Effector memory CD4-positive, alpha-beta T cell (primary cell): ENCODE measurements at places on chromosomes 11 and 22.
A peak's percentile ranks its signal among the peaks of the same experiment; 100 is the strongest.

DNA sequence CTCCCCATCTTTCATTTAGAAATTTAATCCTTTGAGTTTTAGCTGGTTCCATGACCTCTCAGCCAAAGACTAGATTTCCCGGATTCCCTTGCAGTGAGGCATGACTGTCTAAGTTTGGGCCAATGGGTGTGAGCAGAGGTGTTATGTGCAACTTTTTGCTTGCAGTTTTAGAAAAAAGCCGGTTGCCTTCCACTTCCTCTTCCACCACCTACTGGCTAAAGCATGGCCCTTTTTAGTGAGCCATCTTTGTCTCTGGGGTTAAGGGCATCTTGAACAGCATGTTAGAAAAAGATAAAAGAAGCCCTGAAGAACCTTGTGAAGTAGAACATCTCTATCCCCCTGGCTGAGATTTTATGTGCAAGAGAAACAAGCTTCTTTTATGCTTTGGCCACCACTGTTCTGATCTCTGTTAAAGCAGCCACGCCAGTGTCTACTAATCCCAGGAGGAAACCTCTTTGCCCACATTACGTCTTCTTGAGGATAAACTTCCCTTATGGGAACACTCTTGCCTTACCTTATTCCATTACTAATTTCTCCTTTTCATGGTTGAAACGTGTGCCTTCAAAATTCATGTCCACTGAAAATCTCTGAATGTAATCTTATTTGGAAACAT lies 279.9 kb downstream of the TENM4 start:
- no peak for DNase-seq

- DNase-seq, result no peak
These were observed 650 bp downstream of the PPM1F start for GRCh38 chr22:21951931-21952465.

DNA sequence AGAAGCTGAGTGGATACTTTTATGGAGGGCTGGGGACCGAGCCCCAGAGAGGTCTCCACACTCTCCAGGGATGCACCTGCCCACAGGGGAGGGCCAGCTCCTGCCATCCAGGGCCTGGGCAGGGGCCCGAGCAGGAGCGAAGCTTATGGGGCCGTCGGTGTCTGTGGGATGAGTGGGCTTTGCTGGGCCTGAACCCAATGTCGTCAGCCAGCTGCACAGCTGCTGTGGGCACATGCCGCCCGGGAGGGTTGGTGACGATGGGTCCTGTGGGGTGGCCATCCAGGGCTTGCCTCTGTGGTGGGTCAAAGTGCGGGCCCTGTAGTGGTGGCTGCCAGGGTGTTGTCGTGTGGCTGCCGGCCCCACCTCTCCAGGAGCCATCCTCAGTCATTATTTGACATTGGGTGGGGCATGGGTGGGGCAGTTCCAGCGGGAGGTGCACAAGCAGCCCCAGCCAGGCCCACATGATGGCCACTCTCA lies 447.1 kb downstream of the TBC1D22A start:
- no peak for DNase-seq

- DNase-seq, result no peak
These were observed 101.1 kb upstream of the IGLL5 start for GRCh38 chr22:22786301-22787115.

GRCh38 chr11:123815122-123815521 lies 9.0 kb upstream of the OR6M1 start:
- DNase-seq, result no peak

DNA sequence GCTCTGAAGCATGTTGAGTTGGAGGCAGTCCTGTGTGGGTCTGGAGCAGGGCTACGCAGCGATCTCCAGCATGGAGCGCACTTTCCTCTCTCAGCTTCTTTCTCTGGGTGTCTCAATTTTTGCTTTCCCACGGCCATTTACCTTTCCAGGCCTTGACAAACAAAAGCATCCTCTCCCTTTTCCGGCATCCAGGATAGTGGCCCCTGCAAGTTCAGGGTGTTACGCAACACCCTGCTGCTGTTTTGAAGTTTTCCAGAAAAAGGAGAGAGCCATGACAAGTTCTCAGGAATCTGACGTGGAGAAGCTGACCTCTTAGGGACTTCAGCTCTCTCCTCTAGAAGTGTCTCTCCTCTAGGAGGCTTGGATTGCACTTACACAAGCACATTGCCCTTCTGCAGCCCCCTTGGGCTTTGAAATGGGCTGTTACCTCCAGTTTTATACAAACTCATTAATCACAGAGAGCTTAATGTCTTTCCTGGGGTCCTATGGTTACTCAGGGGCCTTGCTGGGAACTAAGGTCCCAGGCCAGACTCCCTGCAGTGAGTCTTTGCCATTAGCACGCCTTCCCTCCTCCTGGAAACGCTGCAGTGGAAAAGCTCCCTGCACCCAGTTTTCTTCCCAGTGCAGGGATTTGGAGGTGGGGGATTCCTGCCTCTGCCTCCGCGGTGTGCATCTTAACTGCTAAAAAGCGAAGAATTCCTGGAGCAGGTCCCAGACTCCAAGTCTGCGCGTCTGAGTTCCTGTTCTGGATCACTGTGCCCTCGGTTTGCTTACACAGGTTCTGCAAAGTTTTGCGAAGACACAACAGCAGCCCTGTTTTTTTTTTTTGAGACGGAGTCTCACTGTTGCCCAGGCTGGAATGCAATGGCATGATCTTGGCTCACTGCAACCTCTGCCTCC lies 80.4 kb downstream of the BARX2 start:
- no peak for DNase-seq

DNA sequence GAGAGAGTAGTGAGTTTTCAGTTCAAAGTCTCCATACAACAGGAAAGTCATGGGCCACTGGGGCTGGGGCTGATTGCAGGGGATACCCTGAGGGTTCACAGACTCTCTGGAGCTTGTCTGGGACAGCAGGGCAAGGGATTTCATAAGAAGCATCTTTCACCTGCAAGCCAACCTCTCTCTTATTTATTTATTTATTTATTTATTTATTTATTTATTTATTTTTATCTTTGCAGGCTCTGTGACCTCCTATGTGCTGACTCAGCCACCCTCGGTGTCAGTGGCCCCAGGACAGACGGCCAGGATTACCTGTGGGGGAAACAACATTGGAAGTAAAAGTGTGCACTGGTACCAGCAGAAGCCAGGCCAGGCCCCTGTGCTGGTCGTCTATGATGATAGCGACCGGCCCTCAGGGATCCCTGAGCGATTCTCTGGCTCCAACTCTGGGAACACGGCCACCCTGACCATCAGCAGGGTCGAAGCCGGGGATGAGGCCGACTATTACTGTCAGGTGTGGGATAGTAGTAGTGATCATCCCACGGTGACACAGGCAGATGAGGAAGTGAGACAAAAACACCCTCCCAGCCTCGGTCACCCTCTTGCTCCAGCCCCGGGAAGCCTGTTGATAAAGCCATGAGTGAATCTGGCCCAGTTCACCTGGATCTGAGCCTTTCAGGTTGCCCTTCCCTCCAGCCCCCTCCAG lies 68.4 kb downstream of the GGTLC2 start:
- DNase-seq, result no peak

DNA sequence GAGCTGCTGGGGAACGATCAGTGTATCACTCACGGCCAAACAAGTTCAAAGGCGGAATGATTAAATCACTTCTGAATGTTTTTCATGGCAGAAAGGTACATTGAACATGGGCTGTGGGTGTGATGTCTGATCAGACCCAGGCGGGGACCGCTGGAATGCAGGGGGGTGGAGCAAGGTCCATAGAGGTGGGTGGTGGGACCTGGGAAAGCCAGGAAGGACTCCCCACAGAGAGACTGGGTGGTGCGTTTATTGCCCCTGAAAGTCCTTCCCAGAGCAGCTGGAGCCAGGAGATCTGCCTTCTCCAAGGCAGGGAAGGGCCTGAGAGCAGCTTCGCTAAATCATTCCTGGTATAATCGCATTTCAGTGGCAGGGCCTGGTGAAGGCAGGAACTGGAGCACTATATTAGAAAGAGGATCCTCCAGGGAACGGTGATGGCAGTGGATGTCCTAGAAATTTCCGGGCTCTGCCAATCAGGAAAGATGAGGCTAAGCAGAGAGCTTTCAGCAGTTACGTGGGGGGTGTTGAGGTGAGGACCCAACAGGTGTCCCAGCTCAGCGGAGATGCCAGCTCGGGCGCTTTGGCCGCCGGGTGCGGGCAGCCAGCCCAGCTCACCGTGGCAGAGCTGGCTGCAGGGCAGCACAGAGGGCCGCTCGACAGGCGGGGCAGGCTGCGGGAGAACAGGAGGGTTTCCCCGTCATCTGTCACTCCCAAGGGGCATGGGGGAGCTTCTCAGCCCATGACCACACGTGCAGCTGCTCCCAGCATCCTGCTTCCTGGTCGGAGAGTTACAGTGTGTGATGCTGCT lies 271.7 kb downstream of the CTTN start:
- no peak for DNase-seq

- DNase-seq, result no peak
These were observed 304.1 kb downstream of the TBC1D22A start for GRCh38 chr22:47066616-47066905.

DNA sequence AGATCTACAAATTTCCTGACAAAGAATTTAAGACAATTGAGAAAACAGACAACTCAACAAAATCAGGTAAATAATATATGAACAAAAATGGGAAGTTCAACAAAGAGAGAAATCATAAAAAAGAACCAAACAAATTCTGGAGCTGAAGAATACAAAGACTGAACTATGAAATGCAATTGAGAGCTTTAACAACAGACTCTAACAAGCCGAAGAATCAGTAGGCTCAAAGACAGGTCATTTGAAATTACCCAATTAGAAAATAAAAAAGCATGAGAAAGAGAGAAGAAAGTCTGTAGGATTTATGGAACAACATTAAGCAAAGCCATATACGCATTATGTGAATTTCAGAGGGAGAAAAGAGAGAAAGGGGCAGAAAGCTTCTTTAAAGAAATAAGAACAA lies 72.8 kb downstream of the TBC1D22A start:
- no peak for DNase-seq

GRCh38 chr11:40292721-40293508 lies 1166.5 kb downstream of the LRRC4C start:
- DNase-seq, result no peak

DNA sequence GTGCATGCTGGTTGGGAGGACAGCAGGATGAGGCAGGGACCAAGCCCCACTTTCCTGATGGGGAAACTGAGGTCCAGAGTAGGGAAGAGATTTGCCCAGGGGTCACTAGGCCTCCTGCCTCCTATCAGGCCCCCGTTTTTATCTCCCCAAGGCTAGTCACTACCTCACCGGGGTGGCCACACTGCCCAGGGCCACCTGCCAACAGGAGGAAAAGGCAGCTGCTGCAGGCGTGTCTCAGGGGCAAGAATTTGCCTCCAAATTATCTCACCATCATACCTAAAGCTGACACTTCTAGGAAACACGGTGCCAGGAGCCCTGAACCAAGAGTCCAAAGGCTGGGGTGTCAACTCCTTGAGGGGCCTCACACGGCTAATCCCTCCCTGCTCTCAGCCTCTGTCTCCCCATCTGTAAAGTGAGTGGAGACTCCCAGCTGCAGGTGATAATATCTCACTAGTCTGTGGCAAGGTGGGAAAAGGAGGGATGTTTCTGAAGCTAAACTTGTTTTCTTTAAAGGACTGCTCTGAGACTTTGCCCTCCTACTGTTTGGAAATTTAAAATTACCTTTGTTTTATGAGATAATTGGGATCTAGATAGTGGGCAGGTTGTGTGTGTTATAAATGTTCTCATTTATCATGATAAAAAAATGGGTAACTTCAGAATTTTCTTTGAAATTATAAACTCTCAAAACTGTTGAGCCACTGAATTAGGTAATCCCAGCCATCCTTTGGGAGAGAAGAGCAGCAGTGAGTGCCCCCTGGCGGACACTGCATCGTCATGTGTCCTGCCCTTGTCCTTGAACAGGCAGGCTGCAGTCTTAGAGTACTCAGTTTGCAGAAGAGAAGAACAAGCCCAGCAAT lies 60.0 kb downstream of the MYO7A start:
- peak; percentile 51 for DNase-seq

DNA sequence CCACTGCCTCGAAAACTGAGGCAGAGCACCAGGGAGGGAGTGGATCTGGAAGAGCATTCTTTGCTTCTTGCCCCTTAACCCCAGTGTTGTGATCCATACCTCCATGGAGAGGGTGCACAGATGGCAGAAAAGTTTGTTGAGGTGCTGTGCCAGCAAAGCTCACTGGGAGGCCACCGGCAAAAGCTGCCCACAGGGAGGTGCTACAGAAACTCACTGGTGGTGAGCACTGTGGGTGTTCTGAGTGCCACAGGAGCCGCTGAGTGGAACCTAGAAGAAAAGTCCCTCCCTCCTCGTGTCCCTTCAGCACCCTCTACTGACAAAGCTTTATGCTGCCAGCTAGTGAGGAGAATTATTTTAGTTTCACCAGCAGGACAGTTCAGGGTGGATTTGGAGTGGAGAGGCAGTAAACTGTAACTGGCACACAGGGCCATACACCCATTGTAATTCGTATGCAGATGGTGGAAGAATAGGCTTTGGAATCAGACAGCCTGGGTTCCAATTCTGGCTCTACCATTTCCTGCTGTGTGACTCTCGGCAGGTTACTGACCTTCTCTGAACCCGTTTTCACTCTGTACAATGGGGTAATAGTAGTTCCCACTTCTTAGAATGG lies 84.6 kb downstream of the SWAP70 start:
- DNase-seq, result peak; percentile 13

DNA sequence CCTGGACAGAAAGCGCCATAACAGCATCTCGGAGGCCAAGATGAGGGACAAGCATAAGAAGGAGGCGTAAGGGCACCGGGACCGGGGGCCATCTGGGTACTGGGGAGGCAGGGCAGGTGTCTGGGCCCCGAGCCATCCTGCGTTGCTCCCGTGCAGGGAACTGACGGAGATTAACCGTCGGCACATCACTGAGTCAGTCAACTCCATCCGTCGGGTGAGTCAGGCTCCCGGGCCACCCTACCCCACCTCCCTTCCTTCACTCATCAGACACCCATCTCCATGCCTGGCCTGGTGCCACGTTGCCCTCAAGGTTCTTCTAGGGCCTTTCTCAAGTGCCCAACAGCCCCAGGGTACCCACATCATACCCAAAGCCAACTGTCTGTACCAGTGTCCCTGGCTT lies 15.0 kb downstream of the PLCB3 start:
- DNase-seq, result no peak
